ENCODE measurements at places on chromosomes 4 and X. TPM values are rescaled to one million over a fixed set of nuclear protein-coding genes. Genes with fewer than 3 reads are reported as not detected.

CNOT6L gene
- total RNA-seq = 27.2 TPM

CFAP299 gene
- not detected for total RNA-seq

MSX1 gene
- 5.0 TPM for total RNA-seq

HSFX1 gene
- total RNA-seq = 2.0 TPM

ADH4 gene
- total RNA-seq = not detected

SHROOM4 gene
- total RNA-seq = 8.6 TPM

CT45A2 gene
- not detected for total RNA-seq

GAGE12H gene
- total RNA-seq = not detected

SMR3A gene
- not detected for total RNA-seq

DMD gene
- total RNA-seq = 256 TPM

MSANTD1 gene
- 1.1 TPM for total RNA-seq

BEND2 gene
- total RNA-seq = 0.24 TPM

FAM9C gene
- total RNA-seq = not detected

HS3ST1 gene
- total RNA-seq = 1.2 TPM

F11 gene
- 0.35 TPM for total RNA-seq

PDCL2 gene
- not detected for total RNA-seq

AFF2 gene
- 0.67 TPM for total RNA-seq

SPON2 gene
- total RNA-seq = 19.8 TPM

UBA1 gene
- 160 TPM for total RNA-seq

SPANXD gene
- total RNA-seq = not detected

F8A1 gene
- total RNA-seq = 31.1 TPM

MRPL1 gene
- total RNA-seq = 29.0 TPM

ZMAT1 gene
- total RNA-seq = 7.5 TPM

SFRP2 gene
- total RNA-seq = 2.1 TPM

SPINK2 gene
- total RNA-seq = not detected

APLN gene
- 6.2 TPM for total RNA-seq

PLXNB3 gene
- total RNA-seq = 7.6 TPM

KLKB1 gene
- total RNA-seq = 0.89 TPM

GATA1 gene
- total RNA-seq = not detected
